ENCODE measurements at places on chromosomes 3 and 15.
A peak's percentile ranks its signal among the peaks of the same experiment; 100 is the strongest.

DNA sequence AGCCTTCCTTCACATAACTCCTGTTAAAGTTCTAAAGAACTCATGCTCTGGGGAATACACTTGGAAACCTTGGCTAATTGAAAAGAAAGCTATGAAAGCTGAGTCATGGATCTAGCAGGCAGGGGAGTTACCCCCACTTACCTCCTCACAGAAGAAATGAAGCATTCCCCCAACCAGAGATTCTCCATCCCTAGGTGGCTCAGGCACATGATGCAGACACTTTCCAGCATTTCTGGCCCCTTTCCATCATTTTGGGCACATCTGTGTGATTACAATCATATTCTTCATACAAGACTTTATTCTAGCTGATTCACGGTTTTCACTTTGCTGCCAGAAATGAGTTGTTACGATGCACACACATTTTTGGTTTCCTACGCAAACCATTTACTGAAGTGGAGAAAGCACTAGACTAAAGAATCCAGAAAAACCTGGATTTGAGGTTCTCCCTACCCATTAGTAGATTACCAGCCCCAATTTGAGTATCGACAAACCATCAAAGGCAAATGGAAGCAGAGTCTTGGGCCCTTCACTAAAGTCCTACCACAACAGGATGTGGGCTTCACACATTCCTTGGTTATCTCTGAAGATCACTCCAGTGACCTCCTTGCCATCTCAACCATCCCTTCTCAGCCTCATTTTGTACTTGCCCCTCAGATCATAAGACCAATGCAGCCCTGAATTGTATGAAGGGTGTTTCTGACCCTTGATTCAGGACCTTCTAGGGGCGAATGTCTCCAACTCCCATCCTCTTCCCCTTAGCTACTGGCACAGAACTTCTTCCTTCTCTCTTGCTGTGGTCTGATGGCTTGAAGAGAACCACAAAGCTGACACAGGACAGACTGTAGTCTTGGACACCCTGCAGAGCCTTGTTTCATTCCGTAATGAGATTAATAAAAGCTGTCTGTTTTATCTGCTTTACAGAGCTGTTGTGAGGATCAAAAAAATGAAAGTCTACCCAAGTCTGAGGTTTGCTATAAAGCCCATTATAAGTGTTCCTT lies 42.5 kb upstream of the SNRK start:
- DNase-seq, result no peak

- no peak for DNase-seq
Measured at GRCh38 chr3:73548436-73548835, 76.3 kb downstream of the PDZRN3 start.

DNA sequence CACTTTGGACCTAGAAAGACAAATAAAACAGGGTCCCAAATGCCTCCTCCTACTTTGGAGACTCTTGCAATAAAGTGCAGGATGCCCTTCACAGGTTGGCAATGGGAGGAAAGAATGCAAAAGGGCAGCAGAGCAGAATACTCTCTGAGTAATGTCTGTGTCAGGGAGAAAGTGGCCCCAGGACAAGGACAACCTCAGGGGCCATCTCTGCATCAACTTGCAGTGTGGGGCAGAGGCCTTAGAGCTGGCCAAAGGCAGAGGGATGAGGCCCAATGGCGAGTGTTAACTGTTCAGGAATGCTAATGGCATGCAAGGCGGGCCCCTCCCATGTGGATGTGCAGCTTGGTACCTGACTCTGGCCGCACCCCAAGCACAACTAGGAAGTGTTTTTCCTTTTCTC lies 8.4 kb downstream of the UPK1B start:
- DNase-seq, result no peak

- no peak for DNase-seq
Measured at GRCh38 chr3:85627932-85628331, 669.1 kb downstream of the CADM2 start.

GRCh38 chr15:62105266-62105665 lies 38.5 kb downstream of the C2CD4A start:
- DNase-seq, result no peak

DNA sequence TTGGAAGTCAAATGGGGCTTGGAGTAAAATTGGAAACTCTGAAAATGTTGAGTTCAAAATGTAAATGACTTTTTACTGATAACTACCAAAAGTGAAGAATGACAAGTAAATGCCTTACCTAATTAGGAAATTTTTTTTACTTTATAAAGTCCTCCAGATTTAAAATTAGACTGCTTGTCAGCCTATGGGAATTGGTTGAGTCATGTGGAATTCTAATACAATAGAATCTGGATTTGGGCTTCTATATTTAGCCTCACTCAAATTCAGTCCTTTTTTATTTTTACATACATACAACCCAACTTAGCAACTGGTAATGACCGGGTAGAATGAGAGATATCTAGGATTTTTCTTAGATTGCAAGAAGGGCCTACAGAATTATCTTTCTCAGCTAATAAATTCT lies 158.9 kb upstream of the CADPS start:
- DNase-seq, result no peak

GRCh38 chr15:94445566-94446160 lies 214.3 kb downstream of the MCTP2 start:
- DNase-seq, result no peak

GRCh38 chr15:84621358-84621979 lies 20.7 kb downstream of the ZSCAN2 start:
- no peak for DNase-seq

DNA sequence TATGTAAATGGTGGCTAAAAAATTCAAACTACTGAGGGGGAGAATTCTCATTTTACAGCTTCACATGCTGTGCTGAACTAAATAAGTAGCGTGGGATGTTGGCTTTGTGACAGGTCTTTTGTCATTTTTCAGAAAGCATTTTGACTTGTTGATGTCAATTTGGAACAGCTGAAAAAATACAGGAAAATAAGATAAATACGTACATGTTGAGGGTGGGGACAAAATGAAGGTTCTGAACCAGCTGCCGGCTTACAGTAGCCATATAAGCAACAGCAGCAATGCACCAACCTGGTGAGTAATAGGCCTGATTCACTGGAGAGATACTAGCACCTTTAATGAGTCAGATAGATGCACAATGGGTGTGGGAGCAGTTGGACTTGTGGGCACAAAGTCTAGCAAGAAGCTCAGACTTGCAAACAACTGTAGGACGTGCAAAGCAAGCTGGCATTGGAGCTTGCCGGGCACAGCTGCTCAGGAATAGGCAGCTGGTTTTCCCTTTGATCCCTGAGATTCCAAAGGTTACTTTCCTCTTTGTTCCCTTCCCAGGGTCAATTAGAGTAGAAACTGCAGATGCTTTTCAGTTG lies 12.9 kb downstream of the B3GNT5 start:
- DNase-seq, result peak; percentile 49

GRCh38 chr15:92870010-92870591 lies 30.0 kb upstream of the CHD2 start:
- DNase-seq, result no peak

GRCh38 chr3:49856181-49857005 lies at the start of gene TRAIP:
TSS of gene TRAIP (minus strand) at chr3:49856564. CDS start at chr3:49856453, 111 bp downstream.
- peak; percentile 83 for DNase-seq

GRCh38 chr3:112755845-112756613 lies 90.6 kb downstream of the CD200R1L start:
- DNase-seq, result no peak

GRCh38 chr3:62926494-62926893 lies 51.3 kb upstream of the CADPS start:
- no peak for DNase-seq

GRCh38 chr3:137300703-137301102 lies 342.9 kb downstream of the IL20RB start:
- no peak for DNase-seq

DNA sequence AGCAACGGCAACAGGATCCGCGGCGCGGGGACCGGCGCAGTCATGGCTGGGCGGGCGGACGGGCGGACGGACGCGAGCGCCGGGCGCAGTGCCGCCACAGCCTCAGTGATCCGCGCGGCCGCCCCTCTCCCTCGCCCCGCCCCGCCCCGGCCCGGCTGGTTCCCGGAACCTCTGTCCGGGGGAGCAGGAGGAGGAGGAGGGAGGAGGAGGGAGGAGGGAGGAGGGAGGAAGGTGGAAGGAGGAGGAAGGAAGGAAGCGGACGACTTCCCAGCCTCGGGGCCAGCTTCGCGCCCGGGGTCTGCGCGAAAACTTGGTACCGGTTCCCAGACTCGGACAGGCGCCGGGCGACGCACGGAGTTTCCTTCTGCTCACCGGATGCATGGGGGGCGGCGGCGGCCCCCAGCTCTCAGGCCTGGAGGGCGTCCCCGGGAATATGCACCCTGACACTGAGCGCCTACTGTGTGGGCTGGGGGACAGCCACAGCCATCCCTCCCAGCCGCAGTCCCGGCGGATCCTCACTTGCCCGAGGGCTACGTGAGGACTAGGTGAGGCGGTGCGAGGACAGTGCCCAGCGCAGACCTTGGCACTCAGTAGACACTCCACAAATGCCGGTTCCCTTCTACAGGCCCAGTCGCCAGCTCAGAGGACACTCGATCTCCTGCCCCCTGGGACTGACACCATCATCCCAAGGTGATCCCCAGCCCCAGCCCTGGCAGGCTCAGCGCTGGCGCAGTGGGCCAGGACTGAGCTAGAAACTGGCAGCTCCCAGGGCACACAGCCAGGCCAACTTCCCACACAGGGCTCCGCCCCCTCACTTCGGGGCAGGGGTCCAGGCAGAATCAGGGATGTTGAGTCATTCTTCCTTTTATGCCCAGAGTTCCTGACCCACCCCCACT lies at the start of gene SHISA5:
Gene SHISA5 (minus strand): TSS at position 124 of the 896 bp plus-strand sequence. CDS start 80 bp downstream, at position 44.
- DNase-seq, result peak; percentile 43

- DNase-seq, result no peak
Measured at GRCh38 chr3:140273542-140274195, 338.7 kb downstream of the CLSTN2 start.

GRCh38 chr15:63892794-63893441 lies 59.2 kb upstream of the HERC1 start:
- DNase-seq, result peak; percentile 82

GRCh38 chr3:41880387-41880786 lies 81.5 kb downstream of the ULK4 start:
- DNase-seq, result no peak

- no peak for DNase-seq
Measured at GRCh38 chr3:98630416-98630815, 37.0 kb upstream of the CPOX start.

- DNase-seq, result no peak
Measured at GRCh38 chr15:32986147-32986546, 208.4 kb downstream of the FMN1 start.

GRCh38 chr3:66236281-66236680 lies 15.5 kb downstream of the SLC25A26 start:
- no peak for DNase-seq

- DNase-seq, result no peak
Measured at GRCh38 chr15:74642734-74643664, 27.4 kb downstream of the CLK3 start.

- DNase-seq, result no peak
Measured at GRCh38 chr3:23238578-23238977, 35.5 kb downstream of the UBE2E2 start.

DNA sequence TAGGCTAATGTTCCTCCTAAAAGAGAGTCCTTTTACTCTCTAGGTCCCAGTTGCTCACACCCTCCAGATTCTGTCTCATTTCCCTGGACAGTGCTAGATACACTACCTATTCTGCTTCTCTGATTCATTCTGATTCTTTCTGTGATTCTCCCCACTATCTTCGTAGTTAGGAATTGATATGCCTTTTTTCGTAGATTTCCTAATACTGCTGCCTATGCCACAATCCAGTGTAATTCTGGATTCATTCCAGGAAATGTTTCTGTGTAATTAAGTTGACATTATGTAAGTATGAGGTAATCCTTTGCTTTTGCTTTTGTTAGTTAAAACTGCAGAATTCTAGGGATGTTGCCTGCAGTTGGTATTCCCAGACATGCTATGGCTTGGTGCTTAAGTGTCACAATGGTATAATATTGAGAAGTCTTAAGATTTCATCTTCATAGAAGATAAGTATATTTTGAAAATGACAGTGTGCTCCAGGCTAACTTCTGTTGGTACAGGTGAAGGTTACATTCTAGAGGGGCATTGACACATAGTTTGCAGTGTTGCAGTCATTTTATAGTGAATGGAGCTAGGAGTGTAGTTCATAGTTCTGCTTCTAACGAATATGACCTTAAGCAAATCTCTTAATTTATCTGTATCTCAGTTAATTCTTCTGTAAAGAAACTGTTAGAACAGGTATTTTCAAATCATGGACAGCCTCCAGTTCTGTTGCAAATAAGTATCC lies 54.3 kb downstream of the RIOX2 start:
- no peak for DNase-seq

- DNase-seq, result no peak
Measured at GRCh38 chr3:115848641-115849040, 225.3 kb downstream of the GAP43 start.

DNA sequence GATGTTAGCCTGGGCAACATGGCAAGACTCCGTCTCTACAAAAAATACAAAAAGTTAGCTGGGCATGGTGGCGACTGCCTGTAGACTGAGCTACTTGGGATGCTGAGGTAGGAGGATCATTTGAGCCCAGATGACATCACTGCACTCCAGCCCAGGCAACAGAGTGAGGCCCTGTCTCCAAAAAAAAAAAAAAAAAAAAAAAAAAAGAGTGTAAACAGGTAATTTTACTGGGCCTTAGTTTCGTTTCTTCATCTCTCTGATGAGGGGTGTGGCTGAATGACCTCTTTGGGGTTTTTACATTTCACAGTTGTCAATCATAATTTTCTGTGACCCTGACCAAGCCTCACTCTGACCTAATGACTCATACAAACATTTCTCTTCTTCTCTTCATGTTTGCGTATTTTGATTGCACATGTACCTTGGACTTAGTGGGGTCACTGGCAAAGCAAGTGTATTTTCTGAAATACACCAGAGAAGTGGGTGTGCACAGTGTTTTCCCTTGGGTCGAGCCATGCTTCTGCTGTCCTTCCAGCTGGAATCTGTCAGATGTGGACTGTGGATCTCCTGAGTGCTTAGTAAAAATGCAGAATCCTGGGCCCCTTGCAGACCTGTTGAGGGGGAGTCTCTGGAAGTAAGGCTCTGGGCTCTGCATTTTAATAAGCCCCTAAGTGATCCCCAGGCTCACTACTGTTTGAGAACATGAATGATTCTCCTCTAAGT lies 140.5 kb downstream of the FNDC3B start:
- DNase-seq, result no peak
